ENCODE measurements at places on chromosomes 16 and 17.

DNA sequence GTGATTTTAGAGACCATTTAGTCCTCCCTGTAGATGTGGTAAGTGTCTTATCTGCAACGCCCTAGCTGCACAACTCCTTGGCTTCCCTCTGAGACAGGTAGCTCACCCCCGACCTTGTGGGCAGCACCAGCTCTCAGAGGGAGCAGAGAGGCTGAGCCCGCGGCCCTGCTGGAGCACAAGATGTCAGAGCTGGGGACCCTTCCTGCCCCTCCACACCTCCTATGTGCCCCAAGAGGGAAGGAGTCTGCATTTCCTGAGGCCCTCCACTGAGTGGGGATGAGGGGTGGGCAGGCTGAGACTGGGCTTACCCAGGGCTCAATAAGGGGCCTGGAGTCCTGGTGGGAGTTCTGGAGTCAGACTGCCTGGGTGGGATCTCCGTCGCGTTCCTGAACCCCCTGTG, 12.2 kb upstream of the ADGRG1 start:
- no peak for DNase-seq

GRCh38 chr17:42502926-42503325, 33.1 kb upstream of the NAGLU start:
- DNase-seq, result no peak

- DNase-seq, result no peak
These were observed 299.5 kb downstream of the IRF8 start for GRCh38 chr16:86198206-86199118.

DNA sequence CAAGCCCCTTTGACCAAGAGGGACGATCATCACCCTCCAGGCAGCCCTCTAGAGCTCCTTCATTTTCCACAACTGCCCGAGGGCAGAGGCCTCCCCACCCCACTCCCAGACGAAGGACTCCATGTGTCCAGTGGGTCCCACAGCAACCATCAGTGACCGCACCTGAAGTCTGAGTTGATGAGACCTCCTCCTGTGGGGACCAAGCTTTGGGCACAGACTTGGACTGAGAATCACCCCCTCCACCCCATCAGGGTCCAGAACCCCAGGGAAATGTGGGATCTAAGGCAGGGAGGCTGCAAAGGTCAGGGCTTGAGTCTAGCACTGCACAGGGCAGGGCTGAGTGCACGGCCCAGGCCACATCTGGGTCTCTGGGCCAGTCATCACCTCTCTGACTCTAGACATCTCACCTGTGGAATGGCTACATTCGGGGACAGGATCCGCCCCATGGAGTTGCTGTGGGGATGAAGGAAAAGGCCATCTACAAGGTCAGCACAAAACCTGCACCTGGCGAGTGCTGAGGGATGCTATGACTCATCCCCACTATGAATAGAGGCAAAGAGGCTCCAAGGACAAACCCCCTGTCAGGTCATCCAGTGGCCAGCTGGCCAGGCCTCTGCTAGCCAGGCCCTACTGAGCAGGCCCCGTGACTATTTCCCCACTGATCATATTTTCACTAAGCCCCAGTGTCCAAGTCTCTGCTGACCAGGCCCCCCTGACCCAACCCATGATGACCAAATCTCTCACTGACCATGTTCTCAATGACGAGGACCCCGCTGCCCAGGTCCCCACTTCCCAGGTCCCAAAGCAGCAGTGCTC, 38.4 kb downstream of the TNFRSF13B start:
- peak; percentile 22 for DNase-seq

DNA sequence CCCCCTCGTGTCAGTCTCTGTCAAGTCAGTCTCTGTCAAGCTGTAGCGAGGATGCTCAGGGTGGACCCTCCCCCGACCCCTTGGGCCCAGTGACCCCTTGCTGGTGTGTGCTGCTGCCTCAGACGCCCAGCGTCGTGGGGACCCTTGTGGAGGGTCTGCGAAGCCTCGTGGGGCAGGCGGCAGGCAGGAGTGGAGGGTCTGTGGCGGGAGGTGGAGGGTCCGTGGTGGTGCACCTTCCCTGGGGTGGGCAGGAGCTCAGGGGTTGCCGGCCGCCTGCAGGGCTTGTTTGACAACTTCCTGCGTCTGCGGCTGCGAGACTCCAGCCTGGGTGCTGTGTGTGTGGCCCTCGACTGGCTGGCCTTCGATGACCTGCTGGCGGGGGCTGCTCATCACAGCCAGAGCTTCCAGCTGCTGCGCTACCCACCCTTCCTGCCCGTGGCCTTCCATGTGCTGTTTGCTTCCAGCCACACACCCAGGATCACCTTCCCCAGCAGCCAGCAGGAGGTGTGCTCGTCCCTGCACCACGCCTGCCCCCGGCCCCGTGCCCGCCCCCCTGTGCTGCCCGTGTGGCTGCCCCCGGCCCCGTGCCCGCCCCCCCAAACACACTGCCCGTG, 5.6 kb downstream of the GNG13 start:
- no peak for DNase-seq

- DNase-seq, result no peak
These were observed 27.1 kb upstream of the LASP1NB start for GRCh38 chr17:38898291-38898679.

DNA sequence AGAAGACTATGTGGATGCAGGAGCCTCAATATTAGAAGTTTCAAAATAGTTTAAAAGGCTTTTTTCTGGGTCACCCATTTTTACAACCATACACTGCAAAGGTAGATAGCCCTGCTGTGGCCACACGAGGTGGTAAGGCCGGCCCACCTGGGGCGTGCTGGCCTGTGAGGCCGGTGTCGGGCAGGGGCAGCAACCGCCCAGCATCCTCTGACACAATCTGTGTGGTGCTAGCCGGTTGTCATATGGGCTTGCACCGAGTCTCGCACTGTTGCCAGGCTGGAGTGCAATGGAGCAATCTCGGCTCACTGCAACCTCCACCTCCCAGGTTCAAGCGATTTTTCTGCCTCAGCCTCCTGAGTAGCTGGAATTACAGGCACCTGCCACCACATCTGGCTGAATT, 44.0 kb downstream of the CFAP20 start:
- no peak for DNase-seq

DNA sequence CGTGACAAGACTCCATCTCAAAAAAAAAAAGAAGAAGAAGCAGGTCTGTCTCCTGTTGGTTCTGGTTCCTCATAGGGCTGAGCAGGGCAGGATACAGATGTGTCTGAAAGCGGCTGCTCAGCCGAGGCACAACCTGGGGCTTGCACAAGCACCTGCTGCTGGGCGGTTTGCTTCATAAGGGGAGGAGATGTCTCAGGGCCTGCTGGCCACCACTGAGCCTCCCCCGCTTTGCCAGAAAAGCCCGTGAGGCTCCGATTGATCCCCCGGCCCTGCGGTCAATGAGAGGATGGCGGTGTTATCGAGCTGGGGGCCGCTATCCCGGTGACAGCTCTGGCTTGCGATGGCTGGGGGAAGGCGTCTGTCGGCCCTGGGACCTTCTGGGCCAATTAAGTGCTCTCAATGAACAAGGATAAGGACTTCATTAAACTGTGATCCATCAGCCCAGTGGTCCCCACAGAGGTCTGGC, 162.0 kb downstream of the SDK2 start:
- DNase-seq, result no peak

DNA sequence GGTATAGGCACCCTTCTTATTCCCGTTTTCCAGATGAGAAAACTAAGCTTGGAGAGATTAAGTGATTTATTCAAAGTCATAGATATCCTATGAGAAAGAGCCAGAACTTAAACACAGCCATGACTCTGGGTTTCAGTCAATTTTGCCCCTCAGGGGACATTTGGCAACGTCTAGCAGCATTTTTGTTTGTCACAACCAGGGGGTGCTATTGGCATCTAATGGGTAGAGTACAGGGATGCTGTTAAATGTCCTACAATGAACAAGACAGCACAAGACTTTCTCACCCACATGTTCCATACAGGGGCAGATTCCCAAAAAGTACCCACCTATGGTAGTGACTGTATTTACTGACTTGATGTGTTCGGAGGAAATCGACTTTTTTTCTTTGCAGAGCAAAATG, 4.8 kb upstream of the SHISA9 start:
- peak; percentile 50 for DNase-seq

DNA sequence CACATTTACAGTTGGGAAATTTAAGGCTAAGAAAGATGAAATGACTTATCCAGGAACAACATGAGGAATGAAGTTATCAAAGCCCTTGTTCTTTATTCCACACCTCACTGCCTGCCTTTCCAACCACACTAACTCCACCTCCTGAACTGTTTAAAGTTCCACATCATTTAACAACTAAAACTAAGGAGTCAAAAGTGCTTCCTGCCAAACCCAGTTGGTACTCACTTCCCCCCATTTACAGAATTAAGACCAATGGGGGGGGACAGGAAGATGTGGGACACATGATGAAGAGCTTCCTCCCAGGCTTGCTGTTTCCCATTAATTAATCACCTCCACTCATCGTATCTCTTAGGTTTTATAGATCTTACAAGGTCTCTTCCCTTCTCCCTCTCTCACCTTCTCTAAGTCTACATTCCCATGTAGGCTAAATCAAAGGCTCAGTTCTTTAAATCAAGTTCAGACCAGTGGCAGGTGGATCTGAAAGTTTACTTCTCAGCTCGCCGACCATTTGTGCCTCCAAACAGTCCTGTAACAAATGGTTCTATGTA, 19.2 kb upstream of the TMEM101 start:
- DNase-seq, result no peak

- DNase-seq, result no peak
These were observed 31.2 kb downstream of the MNT start for GRCh38 chr17:2369551-2370210.

GRCh38 chr16:55403464-55403863, 75.5 kb upstream of the MMP2 start:
- no peak for DNase-seq

DNA sequence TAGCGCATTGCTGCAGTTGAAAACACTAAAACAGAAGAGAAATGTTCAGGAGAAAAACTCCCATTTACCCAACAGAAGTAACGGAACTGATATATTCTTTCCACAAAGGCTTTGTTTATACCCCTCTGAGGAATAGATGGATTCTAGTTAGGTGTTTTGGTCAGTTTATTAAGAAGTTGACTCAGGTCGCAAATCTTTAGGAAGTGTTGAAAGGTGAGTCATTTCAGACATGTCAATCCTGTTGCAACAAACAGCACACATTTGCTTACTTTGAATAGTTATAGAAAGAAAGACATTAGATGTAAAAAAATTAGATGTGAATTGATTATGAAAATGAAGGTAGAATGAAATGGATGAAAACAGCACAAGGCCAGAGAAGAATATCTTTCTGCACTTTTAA, 941.0 kb downstream of the KCNJ2 start:
- peak; percentile 49 for DNase-seq

DNA sequence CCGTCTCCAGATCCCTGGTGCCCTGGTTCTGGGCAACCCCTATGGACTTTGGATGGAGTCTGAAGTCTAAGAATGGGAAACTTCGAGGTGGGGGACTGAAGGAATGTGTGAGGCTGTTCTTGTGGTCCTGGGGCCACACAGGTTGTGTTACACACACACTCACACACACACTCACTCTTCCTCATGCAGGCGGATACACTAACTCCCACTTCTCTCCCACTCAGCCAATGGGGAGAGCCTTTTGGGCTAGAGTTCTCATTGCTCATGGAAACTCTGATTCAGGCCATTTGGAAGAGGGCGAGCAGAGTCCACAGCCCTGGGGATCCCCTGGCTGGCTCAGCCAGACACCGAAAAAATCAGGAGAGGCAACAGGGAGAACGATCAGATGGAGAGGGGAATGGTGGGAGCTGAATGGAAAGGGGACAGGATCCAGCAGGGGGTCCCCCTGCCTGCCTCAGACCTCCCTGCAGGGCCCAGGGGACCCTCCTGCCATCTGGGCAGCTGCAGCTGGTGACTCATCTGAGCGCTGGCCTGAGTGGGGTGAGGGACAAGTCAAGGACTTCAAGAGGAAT, 9.1 kb downstream of the IGFBP4 start:
- DNase-seq, result no peak

DNA sequence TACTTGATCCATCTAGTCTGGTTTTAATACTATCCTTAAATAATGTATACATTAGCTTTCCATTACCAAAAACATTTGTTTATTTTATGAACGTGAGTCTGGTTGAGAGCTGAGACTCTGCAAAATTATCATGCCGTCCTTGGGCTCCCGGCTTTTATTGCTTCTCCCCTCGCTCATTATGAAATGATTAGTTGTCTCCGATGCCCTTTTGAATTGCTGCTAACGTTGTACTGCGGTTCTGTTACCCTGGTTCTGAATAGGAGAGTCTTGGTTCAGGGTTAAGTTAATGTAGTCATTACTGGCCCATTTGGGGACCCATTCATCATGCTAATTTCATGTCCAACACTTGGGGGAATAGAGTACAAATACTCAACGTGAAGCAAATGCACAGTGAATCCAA, 12.8 kb downstream of the XYLT1 start:
- DNase-seq, result no peak

DNA sequence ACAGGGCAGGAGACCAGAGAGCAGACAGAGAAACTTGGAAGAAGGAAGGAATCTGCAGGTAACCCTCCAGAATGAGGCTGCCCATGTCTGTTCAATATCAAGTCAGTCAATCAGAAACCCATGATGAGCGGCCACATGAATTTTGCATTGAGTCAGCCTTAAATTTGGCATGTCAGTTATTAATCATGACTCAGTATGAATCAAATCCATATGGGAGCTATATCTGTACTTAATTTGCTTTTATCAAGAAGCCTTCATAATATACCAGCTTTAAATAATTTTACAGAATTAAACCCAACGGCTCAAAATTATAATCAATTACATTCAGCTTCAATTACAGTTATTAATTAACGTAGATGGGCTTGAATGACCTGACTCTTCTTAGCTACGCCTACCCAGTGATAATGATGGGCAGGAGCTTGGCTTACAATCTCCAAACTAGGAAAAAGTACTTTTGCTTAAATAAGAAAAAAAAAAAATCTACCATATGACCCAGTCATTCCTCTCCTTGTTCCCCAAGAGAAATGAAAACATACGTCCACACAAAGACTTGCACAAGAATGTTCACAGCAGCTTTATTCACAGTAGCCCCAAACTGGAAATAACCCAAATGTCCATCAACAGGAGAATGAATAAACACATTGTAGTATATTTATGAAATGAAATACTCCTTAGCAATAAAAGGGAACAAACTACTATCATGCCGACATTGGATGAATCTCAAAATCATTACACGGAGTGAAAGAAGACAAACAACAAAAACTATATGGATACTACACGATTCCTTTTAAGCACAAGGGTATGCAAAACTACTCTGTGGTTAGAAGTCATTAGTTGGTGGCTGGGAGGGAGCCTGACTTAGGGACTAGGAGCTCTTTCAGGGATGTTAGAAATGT, 48.6 kb downstream of the SLC39A11 start:
- DNase-seq, result peak; percentile 88

- DNase-seq, result peak; percentile 89
These were observed 5.6 kb downstream of the CPNE7 start for GRCh38 chr16:89581045-89581695.

DNA sequence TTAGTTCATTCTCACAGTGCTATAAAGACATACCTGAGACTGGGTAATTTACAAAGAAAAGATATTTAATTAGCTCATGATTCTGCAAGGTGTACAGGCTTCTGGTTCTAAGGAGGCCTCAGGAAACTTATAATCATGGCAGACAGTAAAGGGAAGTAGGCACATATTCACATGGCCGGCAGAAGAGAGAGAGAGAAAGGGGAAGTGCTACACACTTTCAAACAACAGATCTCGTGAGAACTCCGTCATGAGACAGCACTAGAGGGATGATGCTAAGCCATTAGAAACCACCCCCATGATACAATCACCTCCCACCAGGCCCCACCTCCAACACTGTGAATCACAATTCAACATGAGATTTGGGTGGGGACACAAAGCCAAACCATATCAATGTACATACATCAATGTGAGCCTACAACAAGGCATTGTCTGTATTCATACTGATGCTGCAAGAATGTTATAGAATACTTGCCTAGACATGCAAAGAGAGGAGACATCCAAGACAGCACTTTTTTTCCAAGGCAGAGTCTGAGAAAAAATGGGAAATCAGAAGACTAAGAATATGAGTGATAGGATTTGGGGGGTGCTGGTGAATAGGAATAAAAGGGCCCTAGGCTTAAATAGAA, 114.8 kb upstream of the XYLT1 start:
- no peak for DNase-seq

Data from PC-3 (cell line).